ENCODE measurements at places on chromosomes 1 and 21. TPM values are rescaled to one million over a fixed set of nuclear protein-coding genes. Genes with fewer than 3 reads are reported as not detected.

The SPOCD1 gene
- polyA plus RNA-seq, result 2.0 TPM

The KCNE2 gene
- not detected for polyA plus RNA-seq

The LCE1A gene
- polyA plus RNA-seq, result not detected

The KCNA2 gene
- 0.18 TPM for polyA plus RNA-seq

The TNFAIP8L2 gene
- 16.2 TPM for polyA plus RNA-seq

The IVL gene
- not detected for polyA plus RNA-seq

The FCRL6 gene
- polyA plus RNA-seq, result 0.81 TPM

The SETD4 gene
- 20.6 TPM for polyA plus RNA-seq

The CYP4A11 gene
- polyA plus RNA-seq, result not detected

The HMCN1 gene
- 1.9 TPM for polyA plus RNA-seq

The PRDM16 gene
- 5.4 TPM for polyA plus RNA-seq

The KIF14 gene
- 2.8 TPM for polyA plus RNA-seq

The ATP6V0B gene
- 245 TPM for polyA plus RNA-seq

The SYNJ1 gene
- 5.4 TPM for polyA plus RNA-seq

The RNU1-1 gene
- polyA plus RNA-seq, result not detected

The KCNK2 gene
- polyA plus RNA-seq, result 2.2 TPM

All from small intestine (tissue), 16 donors.